Umbilical cord (tissue), 2 donors: ENCODE measurements at places on chromosomes 16 and 17. TPM values are rescaled to one million over a fixed set of nuclear protein-coding genes. Genes with fewer than 3 reads are reported as not detected.

The SOX9 gene
- 1.2 TPM for total RNA-seq

The CRHR1 gene
- 3.9 TPM for total RNA-seq

The ARHGDIA gene
- total RNA-seq = 57.5 TPM

The CDH3 gene
- 38.5 TPM for total RNA-seq

The SLC35G6 gene
- 0.24 TPM for total RNA-seq

The ACSM2A gene
- total RNA-seq = 5.1 TPM

The KRT25 gene
- not detected for total RNA-seq

The CCL23 gene
- total RNA-seq = not detected

The HLF gene
- 33.7 TPM for total RNA-seq

The CMTR2 gene
- 38.5 TPM for total RNA-seq

The DGKE gene
- 10.4 TPM for total RNA-seq

The DHRS7C gene
- not detected for total RNA-seq

The MEIOB gene
- not detected for total RNA-seq

The SOCS1 gene
- 16.4 TPM for total RNA-seq

The ABCA8 gene
- total RNA-seq = 72.2 TPM

The EMC6 gene
- 15.6 TPM for total RNA-seq
